ENCODE measurements at places on chromosomes 3 and 15.

GRCh38 chr15:56095406-56095805 is 102.0 kb upstream of the NEDD4 start:
- DNase-seq: no peak

DNA sequence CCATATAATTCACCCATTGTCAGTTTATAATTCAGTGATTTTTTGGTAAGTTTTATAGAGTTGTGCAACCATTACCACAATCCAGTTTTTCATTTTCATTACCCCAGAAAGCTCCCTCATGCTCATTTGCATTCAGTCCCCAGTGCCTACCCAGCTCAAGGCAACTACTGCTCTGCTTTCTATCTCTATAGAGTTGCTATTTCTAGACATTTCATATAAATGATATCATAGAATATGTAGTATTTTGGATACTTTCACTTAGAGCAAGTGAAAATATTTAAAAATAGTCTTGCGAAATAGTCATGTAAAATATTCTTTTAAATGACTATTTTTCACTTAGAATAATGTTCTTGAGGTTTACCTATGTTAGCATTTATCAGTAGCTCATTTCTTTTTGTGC is 42.1 kb downstream of the ZNF654 start:
- no peak for DNase-seq

GRCh38 chr15:62742409-62743171 is 300.0 kb upstream of the TPM1 start:
- DNase-seq: no peak

GRCh38 chr3:10614168-10614567 is 108.8 kb upstream of the ATP2B2 start:
- no peak for DNase-seq

DNA sequence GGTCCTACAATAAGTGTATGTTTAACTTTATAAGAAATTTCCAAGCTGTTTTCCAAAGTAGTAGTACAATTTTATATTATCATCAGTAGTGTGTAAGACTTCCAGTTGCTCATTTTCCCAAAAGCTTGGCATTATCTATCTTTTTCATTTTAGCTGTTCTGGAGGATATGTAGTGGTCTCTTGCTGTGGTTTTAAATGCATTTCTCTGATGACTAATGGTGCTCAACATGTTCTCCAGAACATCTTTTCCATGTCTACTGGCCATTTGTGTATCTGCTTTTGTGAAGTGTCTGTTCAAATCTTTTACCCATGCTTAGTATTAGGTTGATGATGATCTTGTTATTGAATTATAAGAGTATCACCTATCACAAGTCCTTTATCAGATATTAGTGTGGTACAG is 13.3 kb downstream of the BCL2A1 start:
- no peak for DNase-seq

GRCh38 chr15:84992157-84992944 is 10.7 kb downstream of the PDE8A start:
- DNase-seq: no peak

DNA sequence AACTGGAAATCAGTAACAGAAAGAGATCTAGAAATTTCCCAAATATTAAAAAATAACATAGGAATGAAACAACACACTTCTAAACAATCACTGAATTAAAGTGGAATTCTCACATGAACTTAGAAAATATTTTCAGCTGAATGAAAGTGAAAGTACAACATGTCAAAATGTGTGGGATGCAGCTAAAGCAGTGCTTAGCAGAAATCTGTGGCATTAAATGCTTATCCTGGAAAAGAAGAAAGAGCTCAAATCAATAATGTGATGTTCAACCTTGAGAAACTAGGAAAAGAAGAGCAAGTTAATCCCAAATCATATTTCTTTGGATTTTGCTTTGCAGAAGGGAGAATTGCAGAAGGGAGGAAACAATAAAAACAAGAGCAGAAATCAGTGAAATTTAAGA is 98.2 kb upstream of the NR2E3 start:
- DNase-seq: no peak

DNA sequence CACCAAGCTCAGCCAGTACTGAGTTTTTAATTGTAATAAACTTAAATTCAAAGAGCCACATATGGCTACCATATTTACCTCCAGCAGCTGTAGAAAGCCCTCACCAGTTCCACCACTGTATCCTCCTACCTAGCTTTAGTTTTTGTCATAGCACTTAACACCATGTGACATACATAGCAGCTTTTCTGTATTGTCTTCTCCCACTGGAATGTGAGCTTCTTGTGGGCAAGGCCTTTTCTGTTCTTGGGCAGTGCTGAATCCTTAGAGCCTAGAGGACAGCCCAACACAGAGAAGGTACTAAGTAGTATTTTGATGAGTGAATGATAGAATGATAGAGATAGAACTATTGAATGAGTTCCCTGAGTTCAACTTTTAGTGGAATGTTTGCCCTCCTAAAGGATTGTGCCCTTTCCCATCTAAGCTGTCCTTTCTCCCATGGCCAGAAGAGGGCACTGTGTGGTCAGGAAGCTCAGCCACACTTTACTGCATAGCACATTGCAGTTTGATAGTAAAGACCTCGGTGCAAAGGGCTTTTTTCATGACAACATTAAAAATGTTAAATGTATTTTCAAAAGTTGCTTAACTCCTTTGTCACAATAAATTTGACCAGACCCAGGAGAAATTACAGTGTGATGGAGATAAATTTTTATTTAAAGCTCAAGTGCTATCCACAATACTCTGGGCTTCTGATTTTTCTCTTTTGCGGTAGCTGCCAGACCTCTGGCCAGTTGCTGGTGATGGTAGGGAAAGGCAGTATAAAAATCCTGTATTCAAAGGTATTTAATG is 115.8 kb downstream of the GHSR start:
- DNase-seq: no peak

DNA sequence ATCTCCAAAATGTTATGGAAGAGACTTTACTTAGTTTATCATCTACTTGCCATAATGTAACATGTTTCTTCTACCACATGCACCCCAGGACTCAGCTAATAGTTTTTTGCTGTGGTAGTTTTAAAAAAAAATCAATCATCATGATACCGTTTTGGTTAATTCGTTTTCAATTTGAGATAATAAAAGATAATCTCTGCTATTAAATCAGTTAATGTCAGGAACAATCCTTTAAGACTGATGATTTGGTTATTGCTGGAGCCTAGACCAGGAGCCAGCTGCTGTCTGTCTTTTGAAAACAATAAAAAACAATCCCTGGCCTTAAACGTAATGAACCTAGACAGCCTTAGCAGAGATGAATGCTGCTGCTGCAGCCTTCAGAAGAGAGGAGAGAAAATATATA is 403.7 kb downstream of the OXSM start:
- no peak for DNase-seq

- no peak for DNase-seq
Measured at GRCh38 chr3:114111060-114111770, 54.7 kb downstream of the QTRT2 start.

DNA sequence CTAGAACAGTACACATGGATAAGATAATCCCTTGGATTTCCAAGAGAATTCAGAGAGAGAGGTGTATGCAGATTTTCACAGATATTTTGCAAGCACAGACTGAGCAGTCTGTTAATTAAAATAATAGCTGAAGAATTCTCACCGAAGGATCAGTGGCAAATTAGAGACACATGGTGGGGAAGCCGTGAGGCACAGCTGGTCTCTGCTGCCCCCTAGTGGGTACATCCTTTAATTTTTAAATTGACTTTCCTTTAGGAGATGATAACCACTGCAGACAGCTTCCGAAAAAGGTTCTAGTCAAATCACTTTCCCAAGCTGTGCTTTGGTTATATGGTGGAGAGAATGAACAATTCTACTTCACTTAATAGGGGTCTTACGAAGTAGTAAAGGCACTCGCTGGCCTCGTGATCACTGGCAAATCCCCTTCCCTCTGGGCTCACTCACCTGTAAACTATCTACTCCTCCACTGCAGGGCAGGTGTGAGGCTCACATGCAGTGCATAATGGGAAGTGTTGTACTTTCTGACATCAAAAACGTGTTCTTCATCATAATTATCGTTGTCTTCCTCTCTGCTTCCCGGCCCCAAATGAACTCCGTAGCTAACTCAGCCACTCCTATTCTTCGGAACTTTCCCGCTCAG is 19.5 kb downstream of the MESD start:
- no peak for DNase-seq

GRCh38 chr3:123324880-123325765 is 123.4 kb downstream of the SEC22A start:
- no peak for DNase-seq

GRCh38 chr15:96583671-96584070 is 253.2 kb downstream of the NR2F2 start:
- no peak for DNase-seq

DNA sequence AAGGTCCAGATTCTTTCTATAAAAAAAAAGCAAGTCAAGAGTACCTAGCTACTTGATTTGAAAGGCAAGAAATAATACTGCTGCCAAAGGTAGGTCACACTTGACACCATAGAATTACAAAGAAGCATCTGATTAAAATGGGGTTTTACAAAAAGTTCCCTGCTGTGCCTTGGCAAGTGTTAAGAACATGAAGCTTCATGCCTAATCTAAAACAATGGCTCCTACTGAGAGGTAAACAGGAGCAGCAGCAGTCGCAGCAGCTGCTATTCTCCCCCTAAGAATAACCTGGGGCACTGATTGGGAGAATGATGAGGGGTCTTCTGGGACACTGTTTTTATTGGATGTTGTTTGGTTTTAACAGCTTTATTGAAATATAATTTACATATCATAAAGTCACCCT is 14.1 kb downstream of the UBP1 start:
- no peak for DNase-seq

DNA sequence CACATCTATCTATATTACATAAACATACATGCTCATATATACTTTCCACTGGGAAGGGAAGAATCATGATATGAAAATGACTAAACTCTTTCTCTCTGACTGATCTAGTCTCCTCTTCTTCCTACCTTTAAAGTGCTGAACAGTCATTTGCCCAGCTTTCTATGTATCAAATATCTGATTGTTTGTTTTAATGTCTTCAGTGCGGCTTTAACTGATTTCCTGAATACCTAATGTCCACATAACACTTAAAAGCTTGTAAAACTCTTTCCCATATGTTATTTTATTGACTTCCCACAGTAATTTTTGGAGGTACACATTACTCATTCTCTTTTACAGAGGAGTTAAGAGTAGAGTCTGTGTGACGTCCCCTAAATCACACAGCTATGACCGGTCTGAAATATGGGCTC is 28.2 kb downstream of the CPOX start:
- DNase-seq: no peak

DNA sequence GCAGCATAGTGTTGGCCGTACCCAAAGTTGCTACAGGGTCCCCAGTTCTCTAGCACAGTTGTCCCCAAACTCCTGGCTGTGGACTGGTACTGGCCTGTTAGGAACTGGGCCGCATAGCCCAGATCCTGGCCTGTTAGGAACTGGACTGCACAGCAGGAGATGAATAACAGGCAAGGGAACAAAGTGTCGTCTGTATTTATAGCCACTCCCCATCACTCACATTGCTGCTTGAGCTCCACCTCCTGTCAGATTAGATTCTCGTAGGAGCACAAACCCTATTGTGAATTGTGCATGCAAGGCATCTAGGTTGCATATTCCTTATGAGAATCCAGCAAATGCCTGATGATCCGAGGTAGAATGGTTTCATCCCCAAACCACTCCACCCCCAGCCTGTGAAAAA is 604.0 kb upstream of the LMCD1 start:
- no peak for DNase-seq

- DNase-seq: no peak
Measured at GRCh38 chr3:59138966-59139365, 89.1 kb upstream of the CFAP20DC start.

Data from mesenteric fat pad (tissue), 1 donor.